NCI-H2171 treated with DMSO at 0.1 percent for 48 hours (cell line): ENCODE measurements at places on chromosomes 6 and 20.
A peak's percentile ranks its signal among the peaks of the same experiment; 100 is the strongest.

- DNase-seq = peak; percentile 62
These were observed 497.8 kb downstream of the PREX1 start for GRCh38 chr20:48329676-48330664.

GRCh38 chr20:9156529-9157280, 87.8 kb downstream of the PLCB4 start:
- no peak for DNase-seq

- DNase-seq = peak; percentile 75
These were observed 2.4 kb upstream of the ZMYND8 start for GRCh38 chr20:47358672-47359529.

DNA sequence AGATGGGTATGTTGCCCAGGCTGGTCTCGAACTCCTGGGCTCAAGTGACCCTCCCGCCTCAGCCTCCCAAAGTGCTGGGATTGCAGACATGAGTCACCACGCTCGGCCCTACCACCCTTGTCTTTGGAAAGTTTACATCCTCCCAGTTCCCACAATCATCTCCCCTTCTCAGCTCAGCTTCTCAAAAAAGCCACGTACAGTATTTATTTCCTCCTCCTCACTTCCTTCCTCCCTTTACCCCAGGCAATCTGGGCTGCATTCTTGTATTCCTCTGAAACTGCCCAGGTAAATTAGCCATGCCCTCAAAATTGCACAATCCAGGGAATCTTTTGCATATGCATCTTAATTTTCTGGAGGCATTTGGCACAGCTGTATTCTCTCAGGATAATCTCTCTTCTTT, 7.4 kb upstream of the SLC23A2 start:
- DNase-seq = no peak

DNA sequence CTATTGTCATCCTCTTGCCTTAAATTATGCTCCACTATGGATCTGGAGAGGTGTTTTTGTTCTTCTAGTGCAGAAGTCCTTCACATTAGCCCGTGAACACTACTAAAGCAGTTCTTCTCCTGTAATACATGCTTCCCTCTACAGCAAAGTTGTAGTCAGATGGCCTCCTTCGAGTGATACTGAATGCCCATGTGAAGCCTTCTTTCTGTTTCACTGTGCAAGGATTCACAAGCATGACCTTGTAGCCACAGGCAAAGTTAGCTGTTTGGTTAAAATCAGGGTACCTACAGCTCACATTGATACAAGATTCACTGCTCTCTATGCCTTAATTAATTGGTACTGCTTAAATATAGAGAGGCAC, 47.6 kb downstream of the ARHGAP18 start:
- no peak for DNase-seq

- DNase-seq = no peak
These were observed 44.2 kb upstream of the TAB2 start for GRCh38 chr6:149273318-149273717.

DNA sequence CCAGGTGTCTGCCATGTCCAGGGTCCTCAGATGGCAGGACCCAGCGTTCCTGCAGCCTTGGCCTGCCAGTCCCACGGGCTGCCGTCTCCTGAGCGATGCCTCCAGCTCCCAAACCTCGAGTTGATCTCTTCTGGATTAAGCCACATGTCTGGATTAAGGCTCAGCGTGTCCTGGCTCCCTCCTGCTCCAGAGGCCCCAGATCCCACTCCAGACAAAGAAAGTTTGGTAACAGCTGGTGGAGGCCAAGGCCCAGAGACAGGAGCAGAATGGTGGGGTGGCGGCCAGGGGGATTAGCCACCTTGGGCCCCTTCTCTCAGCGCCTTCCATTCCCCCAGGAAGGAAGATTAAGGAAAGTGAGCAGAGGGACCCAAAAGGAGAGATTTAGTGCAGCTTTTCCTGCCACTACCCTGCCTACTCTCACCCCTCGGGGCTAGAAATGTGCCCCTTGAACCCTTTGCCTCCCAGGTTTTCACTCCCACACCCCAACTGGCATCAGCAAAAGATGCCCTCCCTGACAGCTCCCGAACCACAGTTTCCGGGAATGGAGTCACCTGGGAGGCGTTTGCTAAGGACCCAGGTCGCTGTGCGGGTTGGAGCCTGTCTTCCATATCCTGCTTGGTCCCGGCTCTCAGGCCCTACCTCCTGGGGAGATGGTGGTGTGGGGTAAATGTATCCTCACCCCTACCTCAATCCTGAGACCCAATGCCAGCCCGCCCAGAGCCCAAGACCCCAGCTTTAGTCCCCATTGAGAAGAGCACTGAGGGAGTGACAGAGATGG, 6.9 kb downstream of the SPDEF start:
- DNase-seq = no peak

GRCh38 chr6:40887792-40888340, 151.2 kb downstream of the UNC5CL start:
- DNase-seq = no peak

DNA sequence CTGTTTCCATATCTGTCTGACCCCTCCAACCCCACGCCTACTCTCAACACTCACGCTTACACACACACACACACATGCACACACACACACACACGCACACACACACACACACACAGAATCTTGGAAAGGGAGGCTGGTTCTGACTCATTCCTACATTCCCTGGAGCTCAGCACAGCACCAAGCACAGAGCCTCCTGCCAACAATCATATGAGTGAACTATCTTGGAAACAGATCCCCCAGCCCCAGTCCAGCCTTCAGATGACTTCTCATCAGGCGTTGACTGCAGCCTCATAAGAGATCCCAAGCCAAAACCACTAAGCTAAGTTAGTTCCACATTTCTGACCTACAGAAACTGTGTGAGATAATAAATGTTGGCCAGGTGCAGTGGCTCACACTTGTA, 14.1 kb upstream of the HCK start:
- DNase-seq = no peak

DNA sequence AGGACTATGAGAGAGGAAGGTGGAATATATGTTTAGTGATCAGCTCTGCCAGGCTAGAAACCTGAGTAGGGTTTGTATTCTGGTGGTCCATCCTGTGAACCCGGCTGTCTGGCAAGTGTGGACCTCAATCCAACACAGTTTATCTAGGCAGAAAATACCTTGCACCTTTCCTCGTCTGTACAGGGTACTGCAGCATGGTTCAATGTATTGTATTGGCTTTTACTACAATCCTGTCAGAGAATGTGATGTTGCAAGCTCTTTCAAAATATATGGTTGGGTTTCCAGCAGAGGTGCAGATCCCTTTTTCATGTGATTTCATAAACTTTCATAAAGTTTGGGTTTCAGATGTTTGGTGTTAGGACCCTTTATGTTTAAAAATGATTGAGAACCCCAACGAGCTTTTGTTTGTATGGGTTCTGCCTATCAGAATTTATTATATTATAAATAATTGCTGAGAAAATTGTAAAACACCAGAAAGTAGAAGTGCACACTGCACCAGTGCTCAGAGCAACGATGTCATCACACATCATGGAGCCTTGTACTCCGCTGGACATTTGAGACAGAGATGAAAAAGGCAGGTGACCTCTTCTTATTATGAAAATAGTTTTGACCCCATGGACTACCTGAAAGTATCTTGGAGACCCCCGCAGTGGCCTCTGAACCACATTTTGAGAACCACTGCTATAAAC, 106.6 kb downstream of the RTN4IP1 start:
- no peak for DNase-seq

- DNase-seq = no peak
These were observed 50.0 kb upstream of the ARHGAP18 start for GRCh38 chr6:129759796-129760605.

- DNase-seq = no peak
These were observed 645.6 kb downstream of the MMUT start for GRCh38 chr6:48817333-48818051.

GRCh38 chr20:1362484-1362883, 30.4 kb downstream of the FKBP1A start:
- DNase-seq = no peak

GRCh38 chr6:145199961-145200360, 535.4 kb downstream of the EPM2A start:
- DNase-seq = no peak

- no peak for DNase-seq
These were observed 97.1 kb upstream of the MRPS10 start for GRCh38 chr6:42314571-42315258.
